ENCODE measurements at places on chromosomes 1 and 21.

DNA sequence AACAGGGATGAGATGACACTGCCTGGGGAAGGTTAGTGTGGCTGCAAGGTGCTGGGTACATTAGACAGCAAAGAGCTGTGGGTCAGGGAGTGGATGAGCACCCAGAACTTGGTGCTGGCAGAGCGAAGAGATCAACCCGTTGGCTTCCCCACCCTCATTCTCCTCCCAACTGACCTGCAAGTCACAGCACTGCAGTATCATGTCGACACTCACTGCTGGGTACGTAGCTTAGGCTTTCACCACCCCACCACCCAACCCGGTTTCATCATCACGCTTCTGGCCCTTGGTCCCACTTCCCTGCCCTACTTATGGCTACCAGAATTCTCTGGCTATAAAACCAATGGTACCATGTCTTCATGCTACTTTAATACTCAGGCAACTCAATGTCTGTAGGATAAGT is 73.6 kb upstream of the LYST start:
- DNase-seq = no peak

DNA sequence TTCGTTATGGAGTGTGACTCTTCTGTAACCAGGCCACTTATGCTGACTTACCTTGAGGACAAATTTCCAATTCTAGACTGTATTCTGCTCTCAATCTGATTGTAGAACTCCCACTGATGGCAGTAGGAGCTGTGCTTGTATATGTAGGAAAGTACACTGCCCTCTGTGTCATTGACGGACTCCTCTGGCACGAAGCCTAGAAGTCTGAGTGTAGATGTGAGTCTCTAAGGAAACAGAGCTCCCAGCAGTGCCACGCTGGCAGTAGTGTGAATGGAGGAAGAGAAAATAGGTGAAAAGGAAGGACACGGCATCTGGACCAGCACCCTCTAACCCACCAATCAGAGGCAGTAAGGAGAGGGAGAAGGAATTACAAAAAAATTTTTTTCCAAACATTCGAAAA is 130.4 kb upstream of the ADGRL2 start:
- DNase-seq = no peak

DNA sequence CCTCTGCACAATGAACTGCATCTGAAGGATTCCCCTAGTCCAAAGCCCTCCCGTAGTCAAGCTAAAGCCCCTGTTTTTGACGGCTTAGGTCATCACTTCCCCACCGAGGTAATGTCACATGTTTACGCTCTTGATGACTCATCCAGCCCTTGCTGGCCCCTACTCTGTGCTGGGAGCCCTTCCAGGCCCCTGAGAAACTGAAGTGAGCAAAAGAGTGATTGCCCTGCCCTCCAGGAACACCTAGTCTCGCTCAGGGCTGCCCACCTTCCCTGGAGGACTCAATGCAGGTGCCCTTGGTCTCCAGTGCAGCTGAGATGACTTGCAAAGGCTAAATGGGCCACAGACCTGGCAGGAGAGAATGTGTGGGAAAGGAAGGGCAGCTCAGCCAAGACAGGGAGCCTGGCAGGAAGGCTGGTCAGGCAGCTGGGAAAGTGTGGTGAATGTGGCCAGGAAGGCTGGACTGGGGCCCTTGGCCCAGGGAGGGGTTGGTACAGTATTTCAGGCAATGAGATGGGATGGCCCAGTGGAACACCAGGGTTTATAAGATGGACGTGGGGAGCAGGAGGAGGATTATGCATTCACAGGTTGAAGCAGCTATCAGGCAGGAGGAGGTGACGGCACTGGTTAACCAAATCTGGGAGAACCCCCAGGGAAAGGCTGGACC is 345.6 kb downstream of the NPHP4 start:
- DNase-seq = peak; percentile 33

GRCh38 chr1:228016181-228016510 is 9.3 kb downstream of the WNT3A start:
- no peak for DNase-seq
